Activated T-helper 1 cell treated with Interleukin-2 at 50 U/mL for 16 hours (primary cell): ENCODE measurements at places on chromosomes 3 and 15.

DNA sequence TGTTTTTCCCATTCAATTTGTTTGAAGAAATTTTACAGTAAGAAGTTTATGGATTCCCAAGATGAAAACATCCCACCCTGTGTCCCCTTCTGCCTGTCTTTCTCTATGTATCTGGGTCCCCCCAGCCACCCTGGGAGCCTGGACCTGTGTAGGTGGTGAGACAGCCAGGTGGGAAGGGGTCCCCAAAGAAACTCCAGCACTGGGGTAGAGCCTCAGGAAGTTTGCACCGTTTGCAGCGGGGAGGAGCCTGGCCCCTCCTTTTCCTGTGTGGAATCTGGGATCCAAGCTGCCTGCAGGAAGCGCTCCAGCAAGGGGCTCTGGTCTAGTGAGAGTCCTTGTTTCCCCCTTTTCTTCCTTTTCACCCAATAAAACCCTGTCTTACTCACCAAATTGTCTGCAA lies 49.4 kb upstream of the ITGA11 start:
- no peak for DNase-seq

- DNase-seq: no peak
Observed at GRCh38 chr15:55574096-55574495, 14.0 kb downstream of the PYGO1 start.

- no peak for DNase-seq
Observed at GRCh38 chr3:148962513-148962912, 28.8 kb upstream of the GYG1 start.

- no peak for DNase-seq
Observed at GRCh38 chr3:38059591-38059990, 20.6 kb downstream of the DLEC1 start.
